AML-193 (cell line): ENCODE measurements at places on chromosomes 16 and 17.

DNA sequence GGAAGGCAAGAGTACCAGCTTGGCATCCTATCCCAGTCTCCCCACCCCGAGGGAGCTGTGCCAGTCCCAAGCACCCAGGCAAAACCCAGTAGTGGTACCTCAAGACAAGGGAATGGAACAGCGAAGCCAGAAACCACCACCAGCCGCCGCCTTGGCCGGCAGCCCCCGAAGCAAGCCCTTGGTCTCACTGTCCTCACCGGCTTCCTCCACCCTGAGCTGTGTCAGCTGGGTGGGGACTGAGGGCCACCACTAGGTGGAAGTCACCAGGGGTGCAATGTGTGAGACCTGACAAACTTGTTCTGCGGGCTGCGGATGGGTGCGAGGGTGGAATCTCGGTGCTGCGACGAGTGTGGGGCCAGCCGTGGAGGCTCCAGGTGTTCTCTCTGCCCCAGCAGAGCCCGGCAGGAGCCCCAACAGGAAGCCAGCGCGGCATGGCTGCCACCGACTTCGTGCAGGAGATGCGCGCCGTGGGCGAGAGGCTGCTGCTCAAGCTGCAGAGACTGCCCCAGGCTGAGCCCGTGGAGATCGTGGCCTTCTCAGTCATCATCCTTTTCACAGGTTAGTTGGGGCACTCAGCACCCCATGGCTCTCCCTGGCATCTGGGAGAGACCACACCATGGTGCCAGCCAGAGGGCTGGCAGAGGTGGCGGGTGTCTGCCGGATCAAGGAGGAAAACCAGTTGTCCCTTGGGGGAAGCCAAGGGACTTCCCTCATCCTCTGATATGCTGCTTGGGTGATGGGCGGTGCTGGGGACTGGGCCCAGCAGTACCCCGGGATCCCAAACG, 6.7 kb downstream of the SMIM5 start:
- DNase-seq = no peak

DNA sequence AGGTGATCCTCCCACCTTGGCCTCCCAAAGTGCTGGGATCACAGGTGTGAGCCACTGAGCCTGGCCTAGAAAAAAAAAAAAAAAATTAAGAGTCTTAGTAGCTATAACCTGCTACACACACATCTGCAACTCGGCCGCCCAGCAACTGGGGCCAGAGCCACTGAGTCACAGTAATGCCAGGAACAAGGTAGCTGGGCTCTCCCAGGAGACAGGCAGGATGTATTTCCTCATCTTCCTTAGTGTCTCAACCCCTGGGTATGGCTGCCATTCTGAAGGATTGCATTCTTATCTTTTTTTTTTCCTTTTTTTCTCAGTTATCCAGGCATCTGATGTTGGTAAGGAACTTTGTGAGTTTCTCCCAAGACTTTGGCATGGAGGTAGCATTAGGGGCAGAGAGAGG, 7.1 kb upstream of the PSMD3 start:
- no peak for DNase-seq

DNA sequence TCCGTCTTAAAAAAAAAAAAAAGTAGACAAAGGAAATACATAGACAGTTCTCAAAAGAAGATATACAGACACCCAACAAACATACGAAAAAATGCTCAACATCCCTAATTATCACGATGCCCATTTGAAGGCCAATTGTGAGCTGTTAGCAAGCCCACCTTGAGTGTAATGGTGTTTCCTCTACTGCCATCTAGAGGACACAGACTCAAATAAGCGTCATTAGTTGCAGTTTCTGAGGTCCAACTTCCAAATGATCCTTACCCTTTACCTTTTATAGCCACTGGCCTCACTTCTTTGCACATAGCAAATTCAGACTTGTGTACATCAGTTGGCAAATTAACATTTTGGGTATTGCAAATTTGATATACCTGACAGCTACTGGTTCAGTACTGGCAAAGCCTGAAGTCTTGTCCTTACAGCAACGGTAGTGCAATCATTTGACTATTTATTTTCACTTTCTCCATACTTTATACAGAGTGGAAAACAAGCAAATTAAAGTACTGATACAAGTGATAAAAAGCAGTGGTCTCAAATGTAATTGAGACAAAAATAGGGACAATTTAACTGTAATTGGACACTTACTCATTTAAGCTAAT, 536.3 kb upstream of the EEF2KMT start:
- DNase-seq = peak; percentile 1

DNA sequence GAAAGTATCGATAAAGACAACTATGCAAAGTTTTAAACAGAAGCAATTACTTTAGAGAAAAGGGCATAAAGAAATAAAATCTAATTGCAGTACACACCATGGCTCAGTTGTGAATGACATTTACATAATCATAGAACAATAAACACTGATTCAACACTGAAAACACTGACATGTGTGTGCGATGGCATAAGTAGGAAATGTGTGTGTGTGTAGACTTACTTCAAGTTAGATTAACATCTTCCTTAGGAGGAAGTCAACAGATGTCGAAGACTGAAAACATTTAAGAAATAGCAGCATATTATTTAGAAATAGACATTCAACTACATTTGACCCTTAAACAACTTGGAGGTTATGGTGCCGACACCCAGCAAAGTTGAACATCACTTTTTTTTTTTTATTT, 172.4 kb downstream of the STX8 start:
- no peak for DNase-seq

DNA sequence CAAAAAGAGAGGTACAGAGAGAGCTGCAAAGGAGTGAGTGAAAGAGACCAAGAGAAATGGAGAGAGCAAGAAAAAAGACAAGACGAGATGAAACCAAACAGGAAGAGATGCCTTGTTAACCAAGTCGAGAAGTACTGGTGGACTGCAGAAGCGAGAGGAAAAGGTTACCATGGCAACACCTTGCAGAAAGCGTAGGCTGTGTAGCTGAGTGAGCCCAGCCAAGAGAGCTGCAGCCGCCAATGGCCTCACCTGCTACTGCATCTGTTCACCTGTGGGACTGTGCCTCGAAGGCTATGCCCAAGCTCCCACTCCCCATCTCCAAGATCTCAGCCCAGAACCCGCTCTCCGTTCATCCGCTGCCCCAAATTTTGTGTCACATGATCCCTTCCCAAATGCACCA, 161.3 kb downstream of the SLC39A11 start:
- no peak for DNase-seq

- DNase-seq = no peak
Measured at GRCh38 chr17:46815474-46816353, 2.8 kb downstream of the WNT3 start.

DNA sequence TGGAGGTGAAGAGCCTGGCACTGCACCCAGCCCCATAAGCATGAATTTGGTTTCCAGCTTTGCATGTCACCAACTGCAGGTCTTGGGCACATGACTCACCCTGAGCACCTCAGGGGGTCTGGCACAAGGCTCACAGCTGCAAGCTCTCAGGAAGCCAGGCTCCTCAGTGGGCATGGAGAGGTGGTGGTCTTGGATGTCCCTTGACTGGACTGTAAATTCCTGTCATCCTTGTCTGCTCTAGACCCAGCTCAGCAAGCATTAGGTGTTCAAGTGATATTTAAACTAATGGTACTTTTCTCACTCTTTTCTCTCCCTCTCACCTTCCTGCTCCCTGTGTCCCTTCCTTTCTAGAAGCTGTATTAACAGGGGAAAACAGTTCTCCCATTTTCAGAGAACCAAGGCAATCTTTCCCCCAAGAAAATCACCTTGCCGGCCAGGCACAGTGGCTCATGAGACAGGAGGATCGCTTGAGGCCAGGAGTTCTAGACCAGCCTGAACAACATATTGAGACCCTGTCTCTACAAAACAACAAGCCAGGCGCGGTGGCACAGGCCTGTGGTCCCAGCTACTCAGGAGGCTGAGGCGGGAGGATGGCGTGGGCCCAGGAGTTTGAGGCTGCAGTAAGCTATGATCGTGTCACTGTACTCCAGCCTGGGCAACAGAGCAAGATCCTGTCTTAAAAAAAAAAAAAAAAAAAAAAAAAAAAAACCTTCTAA, 5.1 kb upstream of the KIFC3 start:
- DNase-seq = no peak

GRCh38 chr17:12744298-12744697, 45.0 kb upstream of the ARHGAP44 start:
- no peak for DNase-seq

GRCh38 chr16:81261049-81261648, 22.7 kb downstream of the BCO1 start:
- DNase-seq = peak; percentile 31

- no peak for DNase-seq
Measured at GRCh38 chr16:83233153-83233552, 574.6 kb upstream of the HSBP1 start.

- no peak for DNase-seq
Measured at GRCh38 chr17:36679815-36680467, 78.6 kb downstream of the MRM1 start.

GRCh38 chr17:76805319-76805718, 62.9 kb upstream of the MGAT5B start:
- DNase-seq = no peak

GRCh38 chr16:61831351-61831917, 204.8 kb downstream of the CDH8 start:
- no peak for DNase-seq

DNA sequence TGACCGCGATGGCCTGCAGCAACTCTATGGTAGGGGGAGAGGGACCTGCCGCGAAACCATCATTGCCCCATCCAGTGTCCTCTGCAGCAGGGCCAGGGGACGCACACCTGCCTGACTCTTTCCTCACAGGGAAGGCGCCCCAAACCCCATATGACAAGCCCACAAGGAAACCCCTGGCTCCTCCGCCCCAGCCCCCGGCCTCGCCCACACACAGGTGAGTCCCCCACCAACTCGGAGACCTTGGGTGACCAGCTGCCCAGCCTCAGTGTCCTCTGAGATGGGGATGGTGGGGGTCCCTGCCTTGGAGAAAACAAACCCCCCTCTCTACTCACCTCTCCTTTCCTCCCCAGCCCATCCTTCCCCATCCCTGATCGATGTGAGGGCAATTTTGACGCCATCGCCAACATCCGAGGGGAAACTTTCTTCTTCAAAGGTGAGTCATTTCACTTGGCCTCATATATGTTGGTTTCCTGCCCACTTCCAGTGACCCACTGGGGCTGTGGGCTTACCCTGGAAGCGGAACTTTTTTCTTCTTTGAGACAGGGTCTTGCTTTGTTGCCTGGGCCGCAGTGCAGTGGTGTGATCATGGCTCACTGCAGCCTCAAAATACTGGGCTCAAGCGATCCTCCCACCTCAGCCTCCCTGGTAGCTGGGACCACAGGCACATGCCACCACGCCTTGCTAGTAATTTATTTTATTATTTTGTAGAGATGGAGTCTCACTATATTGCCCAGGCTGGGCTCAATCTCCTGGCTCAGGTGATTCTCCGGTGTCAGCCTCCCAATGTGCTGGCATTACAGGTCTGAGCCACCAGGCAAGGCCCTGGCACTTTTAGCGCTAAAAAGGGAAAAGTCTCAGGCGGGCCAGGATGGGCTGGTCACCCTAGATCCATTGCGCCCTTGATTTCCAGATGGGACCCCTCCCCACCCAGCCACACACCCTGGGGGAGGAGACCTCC, 8.0 kb upstream of the IL32 start:
- DNase-seq = no peak

DNA sequence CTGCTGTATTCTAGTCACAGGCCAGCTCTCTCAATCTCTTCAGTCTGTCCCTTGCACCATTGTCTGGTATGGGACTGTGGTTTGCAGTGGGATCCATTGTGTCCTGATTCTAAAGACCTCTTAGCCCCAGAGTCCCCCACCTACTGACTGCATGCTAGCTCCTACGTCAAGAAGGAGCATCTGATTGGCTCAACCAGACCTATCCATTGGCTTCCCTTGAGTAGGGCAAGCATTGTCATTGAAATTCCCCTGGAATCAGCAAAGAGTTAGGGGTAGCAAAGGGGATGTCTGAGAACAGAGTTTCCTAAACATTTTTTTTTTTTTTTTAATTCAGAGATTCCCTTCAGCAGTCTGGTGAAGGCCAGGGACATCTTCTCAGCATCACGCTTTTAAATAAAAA, 175.3 kb upstream of the MPHOSPH6 start:
- no peak for DNase-seq

- no peak for DNase-seq
Measured at GRCh38 chr17:7146115-7146514, 31.5 kb upstream of the ASGR2 start.

DNA sequence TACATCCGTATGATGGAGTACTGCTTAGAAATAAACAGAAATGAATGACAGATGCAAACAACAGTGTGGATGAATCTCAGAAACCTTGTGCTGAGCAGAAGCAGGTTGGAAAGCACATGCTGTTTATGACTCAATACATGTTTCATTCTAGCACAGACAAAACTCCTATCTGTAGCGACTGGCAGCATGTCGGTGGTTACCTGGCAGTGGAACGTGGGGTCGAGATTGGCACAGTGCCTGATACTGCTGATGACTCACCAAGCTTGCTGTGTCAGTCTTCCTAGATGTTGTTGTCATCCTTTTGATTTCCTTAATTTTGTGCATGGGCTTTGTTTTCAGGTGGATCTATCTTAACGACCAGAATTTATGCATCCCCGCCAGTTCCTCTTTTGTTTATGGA, 62.1 kb downstream of the GAN start:
- no peak for DNase-seq

- DNase-seq = no peak
Measured at GRCh38 chr16:964356-965035, 6.3 kb downstream of the LMF1 start.

- DNase-seq = no peak
Measured at GRCh38 chr16:71431991-71432390, 9.9 kb downstream of the TLE7 start.

DNA sequence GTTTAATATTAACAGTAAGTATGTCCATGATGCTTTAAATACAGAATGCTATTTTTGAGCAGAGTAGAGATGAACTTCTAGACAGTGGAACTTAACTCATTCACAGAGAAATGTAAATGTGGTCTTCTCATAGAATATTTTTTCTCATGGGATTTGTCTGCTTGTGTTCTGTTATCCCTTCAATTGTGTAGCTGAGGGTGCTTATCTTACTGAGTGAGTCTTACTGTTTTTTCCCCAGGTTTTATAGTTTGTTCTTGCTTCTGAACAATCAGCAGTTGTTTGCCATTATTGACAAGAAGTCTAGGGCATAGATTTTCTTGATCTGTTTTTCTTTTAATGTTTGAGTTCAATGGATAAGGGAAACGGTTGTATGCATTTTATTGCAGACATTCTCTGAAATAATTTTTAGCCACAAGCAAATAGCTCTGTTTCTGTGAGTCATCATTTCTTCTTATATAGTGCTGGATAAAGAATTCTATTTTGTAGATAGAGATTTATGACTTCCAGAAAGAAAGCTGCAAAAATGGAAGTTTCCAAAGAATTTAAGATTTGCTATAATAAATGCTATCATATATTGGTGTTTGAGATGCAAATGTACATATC, 60.5 kb downstream of the NF1 start:
- no peak for DNase-seq

DNA sequence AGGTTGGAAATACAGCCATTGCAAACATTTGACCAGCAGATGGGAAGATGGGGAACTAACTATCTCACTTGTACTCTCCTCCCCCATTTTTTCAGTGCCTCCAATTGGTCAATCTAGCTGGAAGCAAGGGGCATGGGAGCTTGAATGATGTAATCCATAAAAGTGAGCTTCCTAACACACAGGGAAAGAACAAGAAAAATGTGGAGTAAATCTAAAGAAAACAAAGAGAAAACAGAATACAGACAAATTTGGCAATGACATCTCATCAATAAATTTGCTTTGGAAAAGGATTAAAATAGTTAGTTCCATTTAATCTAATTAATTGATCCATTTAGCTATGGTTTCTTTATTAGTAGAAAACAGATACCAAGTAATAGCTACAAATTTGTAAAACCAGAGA, 592.6 kb upstream of the SOX9 start:
- no peak for DNase-seq

- DNase-seq = no peak
Measured at GRCh38 chr17:4586043-4586442, 1.7 kb downstream of the SMTNL2 start.
